ENCODE measurements at places on chromosomes 1 and 21. TPM values are rescaled to one million over a fixed set of nuclear protein-coding genes. Genes with fewer than 3 reads are reported as not detected.
A peak's percentile ranks its signal among the peaks of the same experiment; 100 is the strongest.

The S100A2 gene
- total RNA-seq: 3.4 TPM

The CD53 gene
- total RNA-seq: 8.2 TPM

The NUAK2 gene
- total RNA-seq: 0.40 TPM

DNA sequence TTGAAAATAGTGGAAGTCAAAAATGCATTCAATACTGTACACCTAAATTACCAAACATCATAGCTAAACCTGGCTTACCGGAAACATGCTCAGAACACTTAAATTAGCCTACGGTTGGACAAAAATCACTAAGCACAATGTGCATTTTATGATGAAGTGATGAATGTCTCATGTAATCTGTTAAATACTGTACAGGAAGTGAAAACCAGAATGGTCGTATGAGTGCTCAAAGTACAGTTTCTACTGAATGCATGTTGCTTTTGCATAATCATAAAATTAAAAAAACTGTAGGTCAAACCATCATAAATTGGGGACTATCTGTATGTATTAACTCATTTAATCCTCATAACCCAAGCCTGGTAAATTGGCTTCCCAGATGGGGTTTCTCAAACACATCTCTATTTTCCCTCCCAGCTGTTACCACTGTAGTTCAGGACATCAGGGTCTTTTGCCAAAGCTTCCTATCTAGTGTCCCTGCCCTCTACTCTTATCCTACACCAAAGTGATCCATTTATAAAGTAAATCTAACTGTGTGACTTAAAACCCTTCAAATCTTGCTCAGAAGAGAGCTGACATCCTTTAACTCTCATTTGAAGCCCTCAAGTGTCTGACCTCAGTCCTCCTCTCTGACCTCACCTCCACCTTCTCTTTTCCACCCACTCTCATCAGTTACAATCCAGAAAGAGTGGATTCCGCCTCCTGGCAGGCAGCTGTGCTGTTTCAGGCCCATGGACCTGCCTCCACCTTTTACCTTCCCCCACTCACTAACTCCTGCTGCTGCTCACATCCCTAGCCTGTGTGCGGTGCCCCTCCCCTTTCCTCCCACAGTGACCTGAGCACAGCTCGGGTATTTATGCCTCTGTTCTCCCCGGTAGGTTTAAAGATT, 356.4 kb upstream of the ST6GALNAC5 start:
- DNase-seq: no peak

GRCh38 chr1:154819628-154820590, 50.2 kb downstream of the KCNN3 start:
- no peak for DNase-seq

GRCh38 chr1:239337799-239338430, 48.5 kb upstream of the CHRM3 start:
- no peak for DNase-seq

- DNase-seq: peak; percentile 69
Measured at GRCh38 chr1:117067533-117068370, 7.6 kb downstream of the TTF2 start.

GRCh38 chr1:57340334-57341070, 83.4 kb downstream of the DAB1 start:
- no peak for DNase-seq

DNA sequence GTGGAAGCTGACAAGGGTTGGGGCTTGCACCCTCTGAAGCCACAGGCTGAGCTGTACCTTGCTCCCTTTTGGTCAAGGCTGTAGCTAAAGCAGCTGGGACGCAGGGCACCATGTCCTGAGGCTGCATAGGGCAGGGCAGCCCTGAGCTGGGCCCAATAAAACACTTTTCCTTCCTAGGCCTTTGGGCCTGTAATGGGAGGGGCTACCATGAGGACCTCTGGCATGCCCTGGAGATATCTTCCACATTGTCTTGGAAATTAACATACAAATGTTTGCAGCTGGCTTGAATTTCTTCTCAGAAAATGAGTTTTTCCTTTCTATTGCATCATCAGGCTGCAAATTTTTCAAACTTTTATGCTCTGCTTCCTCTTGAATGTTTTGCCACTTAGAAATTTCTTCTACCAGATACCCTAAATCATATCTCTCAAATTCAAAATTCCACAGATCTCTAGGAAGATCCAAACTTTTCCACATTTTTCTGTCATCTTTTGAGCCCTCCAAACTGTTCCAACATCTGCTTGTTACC, 32.9 kb upstream of the TTLL7 start:
- DNase-seq: no peak

DNA sequence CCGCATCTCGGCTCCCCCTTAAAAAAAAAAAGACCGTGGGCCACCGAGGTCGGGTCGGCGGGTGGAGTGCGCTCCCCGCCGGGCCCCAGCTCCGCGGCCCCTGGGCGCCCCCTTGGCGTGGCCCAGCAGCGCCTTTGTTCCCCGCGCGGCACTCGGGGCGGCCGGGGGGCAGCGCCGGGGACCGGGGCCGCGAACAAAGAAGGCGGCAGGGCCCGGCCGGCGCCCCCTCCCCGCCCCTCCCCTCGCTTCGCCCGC, 571 bp downstream of the MARCKSL1 start:
- no peak for DNase-seq
